COR-L47 (cell line): ENCODE measurements at places on chromosomes 12 and 14.
A peak's percentile ranks its signal among the peaks of the same experiment; 100 is the strongest.

GRCh38 chr14:102965971-102966655, 43.6 kb downstream of the AMN start:
- no peak for DNase-seq

DNA sequence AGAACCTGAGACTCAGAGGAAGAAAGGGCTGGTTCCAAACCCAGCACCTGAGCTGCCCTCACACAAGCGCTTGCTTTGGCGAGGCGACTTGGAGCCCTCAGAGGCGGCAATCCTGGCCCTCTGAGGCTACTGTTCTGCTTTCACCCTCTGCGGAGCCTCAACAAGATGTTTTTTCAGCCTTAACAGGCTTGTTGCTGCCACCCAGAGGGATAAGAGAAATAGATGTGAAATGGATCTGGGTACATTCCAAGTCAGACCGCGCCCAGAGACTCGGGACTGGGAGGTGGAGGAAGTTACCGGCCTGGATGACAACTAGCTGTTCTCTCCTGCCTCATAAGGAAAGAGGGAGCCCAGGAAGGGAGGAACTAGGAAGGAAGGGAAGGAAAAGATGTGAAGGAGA, 89.6 kb downstream of the TTC7B start:
- DNase-seq, result peak; percentile 63

DNA sequence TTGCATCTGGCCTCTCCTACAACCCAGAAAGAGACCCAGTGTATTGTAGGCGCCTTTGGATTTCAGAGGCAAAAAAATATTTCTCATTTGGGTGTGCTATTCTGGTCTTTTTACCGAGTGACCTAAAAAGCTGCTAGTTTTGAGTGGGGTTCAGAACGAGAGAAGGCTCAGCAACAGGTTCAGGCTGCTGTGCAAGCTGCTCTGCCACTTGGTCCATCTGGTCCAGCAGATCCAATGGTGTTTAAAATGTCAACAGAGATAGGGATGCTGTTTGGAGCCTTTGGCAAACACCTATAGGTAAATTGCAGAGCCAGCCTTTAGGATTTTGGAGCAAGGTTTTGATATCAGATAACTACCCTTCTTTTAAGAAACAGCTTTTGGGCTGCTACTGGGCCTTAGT, 25.3 kb upstream of the DYRK2 start:
- no peak for DNase-seq

DNA sequence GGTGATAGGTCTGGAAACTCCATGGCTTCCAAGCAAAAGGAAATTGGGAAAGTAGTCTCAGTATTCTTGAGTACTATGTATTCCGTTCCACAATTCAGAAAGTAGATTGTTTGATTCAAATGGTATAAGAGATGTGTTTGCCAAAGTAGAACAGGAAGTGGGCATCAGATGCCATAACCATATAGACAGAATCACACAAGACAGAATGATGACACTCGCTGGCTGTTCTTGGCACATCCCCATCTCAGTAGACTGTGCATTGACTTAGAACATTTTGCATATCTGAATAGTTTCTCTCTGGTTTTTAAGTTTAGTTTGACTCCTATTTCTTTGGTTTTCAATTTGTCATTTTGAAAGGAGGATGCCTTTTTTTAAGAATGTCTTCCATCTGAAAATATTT, 221.1 kb upstream of the RGS6 start:
- no peak for DNase-seq

GRCh38 chr14:91244501-91244901, at the start of gene GPR68:
Gene GPR68 (minus strand): TSS chr14:91244704. CDS start chr14:91235050, 9,654 bp downstream.
- peak; percentile 66 for DNase-seq

- DNase-seq, result peak; percentile 26
Measured at GRCh38 chr14:103185051-103186029, 62.1 kb downstream of the TNFAIP2 start.

GRCh38 chr14:60670989-60671388, 21.7 kb upstream of the SIX1 start:
- DNase-seq, result no peak

- DNase-seq, result no peak
Measured at GRCh38 chr12:108078428-108078827, 50.7 kb upstream of the WSCD2 start.

- no peak for DNase-seq
Measured at GRCh38 chr14:71202881-71203280, 295.6 kb downstream of the PCNX1 start.

DNA sequence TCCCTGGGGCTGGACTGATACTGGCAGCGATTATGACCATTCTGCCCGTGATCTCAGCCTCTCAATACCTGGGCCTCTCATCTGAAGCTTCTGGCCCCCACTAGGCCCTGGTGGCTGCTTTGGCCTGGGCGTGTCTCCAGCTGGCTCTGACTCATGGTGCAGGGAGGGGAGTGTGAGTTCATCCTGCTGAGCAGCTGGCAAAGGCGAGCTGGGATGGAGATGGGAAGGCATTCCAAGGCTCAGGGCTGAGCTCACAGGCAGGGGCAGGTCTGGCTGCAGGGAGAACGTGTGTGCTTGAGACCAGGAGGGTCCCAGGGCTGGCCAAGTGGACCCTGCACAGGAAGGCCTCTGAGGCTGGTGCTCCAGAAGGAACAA, 221.8 kb downstream of the TMEM121 start:
- no peak for DNase-seq

GRCh38 chr14:32382704-32383103, 53.6 kb downstream of the AKAP6 start:
- DNase-seq, result peak; percentile 13

DNA sequence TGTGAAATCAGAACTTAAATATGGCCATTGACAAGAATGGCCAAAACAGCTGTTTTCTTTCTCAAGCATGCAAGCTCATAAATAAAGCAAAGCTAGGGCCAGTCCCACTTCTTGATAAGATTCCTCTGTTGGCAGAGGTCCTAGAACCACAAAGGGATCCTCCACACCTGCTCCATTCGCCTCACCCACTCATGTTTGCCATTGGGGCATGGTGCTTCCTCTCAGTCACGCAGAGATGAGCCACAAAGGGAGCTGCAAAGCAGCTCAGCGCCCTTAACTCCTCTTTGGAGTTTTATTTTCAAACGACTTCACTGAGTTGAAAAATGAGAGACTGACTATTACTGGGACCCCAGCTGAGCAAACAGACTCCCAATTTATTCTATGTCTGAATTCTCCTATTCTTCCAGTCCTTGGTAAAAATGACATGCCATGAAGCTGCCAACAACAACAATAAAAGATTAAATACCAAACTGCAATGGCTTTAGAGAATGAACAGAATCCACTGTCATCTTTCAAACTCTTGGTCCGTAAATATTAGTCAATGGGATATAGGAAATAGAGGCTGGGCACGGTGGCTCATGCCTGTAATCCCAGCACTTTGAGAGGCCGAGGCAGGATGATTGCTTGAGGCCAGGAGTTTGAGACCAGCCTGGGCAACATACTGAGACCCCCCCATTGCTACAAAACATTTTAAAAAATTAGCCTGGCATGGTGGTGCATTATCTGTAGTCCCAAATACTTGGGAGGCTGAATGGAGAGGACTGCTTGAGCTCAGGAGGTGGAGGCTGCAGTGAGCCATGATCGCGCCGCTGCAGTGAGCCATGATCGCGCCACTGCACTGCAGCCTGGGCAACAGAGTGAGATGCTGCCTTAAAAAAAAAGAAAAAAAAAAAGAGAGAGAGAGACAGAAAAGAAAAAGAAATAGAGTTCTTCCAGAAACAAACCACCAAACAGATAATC, 16.4 kb downstream of the MANSC1 start:
- DNase-seq, result peak; percentile 60

DNA sequence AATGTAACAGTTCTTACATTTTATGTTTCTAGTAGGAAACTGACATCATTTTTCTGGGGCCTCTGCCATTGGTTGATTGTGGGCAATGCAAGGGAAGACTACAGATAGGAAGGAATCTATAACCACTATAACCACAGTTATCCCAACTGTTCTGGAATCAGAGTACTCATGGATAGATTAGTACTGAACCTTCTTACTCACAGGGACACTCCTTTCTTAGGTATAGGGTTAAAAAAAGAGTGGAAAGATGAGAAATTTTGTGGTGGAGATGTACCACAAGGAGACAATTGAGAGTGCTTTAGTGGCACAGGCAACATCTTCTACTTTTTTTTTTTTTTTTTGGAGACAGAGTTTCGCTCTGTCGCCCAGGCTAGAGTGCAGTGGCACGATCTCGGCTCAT, 21.0 kb downstream of the TMEM116 start:
- DNase-seq, result no peak

DNA sequence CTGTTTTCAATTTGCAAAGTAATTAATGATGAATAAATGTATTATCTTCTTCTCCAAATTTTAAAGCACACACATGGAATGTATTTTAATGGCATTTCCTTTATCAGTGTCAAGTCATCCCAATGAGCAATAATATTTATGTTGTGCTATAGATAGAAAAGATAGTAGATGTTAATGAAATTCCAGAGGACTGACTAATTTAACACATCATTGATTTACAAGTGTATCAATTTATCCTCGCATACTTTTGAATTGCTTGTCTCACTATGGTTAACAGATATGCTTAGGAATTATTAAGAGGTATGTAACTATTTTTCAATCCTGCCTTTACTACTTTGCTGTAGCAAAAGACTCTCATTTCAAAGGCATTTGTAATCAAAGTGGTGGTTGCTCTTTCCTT, 842.9 kb downstream of the SLC6A15 start:
- no peak for DNase-seq

DNA sequence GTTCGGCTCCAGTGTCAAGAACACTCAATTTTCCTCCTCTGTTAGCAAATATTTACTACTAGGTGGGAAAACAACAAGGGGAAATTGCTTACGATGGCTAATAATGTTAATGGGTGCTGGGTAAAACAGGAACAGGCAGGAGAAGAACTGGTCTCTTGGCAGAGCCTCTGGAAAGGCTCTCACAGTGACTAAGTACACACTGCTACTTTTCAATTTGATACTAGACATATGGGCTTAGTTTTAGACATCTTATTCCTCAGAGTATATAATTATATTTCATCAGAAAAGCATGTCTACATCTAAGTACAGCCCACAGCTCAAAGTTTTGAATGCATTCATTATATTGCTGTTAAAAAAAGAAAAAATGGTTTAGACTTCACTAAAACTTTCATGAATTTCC, 65.4 kb upstream of the SAV1 start:
- DNase-seq, result no peak

DNA sequence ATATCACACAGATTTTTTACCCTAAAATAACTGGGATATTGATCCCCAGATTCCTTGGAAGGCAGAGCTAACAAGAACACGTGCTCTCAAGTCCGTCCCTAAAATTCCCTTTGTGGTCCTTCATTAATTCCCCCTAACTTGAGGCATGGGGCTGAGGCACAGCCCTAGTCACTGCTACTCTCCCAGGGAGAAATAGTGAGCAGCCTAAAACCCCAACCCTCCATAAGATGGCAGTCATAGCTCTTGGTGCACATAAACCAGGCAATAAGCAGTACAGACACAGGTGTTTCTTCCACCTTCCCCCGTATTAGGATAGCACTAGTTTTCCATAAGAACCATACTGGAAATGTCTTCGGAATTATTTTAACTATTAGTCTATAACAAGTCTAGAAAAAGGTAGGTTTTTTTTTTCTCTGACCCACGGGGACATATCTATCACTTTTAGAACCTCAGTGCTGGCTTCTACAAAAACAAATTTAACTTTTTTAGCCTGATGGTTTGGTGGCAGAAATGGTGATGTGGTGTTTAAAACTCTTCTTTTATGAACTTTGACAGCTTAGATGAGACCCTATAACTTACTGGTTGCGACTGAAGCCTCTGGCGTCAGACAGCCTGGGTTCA, 3.1 kb upstream of the ARHGEF40 start:
- peak; percentile 21 for DNase-seq

DNA sequence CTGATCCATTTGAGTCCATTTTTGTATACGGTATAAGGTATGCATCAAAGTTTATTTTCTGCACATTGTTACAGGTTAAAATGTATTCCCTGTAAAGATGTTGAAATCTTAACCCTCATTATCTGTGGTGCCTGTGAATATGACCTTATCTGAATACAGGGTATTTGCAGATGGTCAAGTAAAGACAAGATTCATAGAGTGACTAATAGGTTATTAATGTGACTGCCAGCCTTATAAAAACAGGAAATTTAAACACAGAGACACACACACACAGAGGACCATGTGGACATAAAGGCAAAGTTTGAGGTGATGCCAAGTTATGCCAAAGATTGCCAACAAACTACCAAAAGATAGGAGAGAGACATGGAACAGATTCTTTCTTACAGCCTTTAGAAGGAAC, 347.2 kb upstream of the DCN start:
- DNase-seq, result no peak
